Stimulated activated CD4-positive, alpha-beta T cell treated with anti-CD3 and anti-CD28 coated beads, Interleukin-1b, Interleukin-23, amount 100 ng/mL, for 24 hours (primary cell): ENCODE measurements at places on chromosomes 7 and 10.

DNA sequence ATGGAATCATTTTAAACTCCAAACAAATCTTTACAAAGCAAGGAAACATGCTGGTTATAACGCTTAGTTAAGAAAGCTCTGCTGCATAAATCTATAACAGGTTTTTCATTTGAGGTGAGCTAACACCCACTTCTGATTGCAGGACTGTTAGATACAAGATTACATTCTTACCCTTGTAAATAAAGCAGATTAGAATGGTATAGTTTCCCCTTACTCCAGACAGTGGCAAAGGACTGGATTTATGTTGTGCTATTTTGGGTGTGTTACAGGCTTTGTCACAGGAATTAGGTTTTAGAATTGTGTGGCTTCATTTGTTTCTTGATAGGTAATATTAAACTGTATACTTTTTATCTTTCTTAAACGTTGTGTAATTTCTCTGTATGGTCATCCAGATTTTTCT lies 487.6 kb downstream of the ZWINT start:
- DNase-seq: no peak

GRCh38 chr10:34241226-34242000 lies 573.7 kb downstream of the PARD3 start:
- no peak for DNase-seq

- no peak for DNase-seq
Measured at GRCh38 chr10:25933653-25934608, at the start of gene MYO3A. MYO3A (plus strand) TSS chr10:25934229; CDS start chr10:25952111, 17,882 bp downstream.

GRCh38 chr10:43035800-43036199 lies 41.1 kb upstream of the RET start:
- no peak for DNase-seq

DNA sequence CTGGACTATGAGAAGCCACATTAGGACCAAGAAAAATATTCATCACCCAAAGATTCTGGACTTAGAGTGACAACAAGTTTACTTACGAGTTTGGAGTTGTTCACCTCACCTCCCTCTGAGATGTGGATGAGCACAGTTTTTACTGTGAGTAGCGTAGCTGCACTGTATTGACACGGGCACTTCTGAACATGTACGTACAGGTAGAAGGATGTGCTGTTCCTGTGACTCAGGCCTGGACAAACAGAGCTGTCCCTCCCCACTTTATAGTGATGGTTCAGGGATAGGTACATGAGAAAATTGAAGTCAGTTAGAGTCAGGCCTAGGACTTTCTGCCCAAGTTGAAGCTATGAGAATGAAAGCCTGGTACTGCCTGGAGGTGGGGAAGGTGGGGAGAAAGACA lies 80.9 kb upstream of the DYNC1I1 start:
- no peak for DNase-seq

GRCh38 chr10:33008499-33009243 lies 50.6 kb upstream of the ITGB1 start:
- DNase-seq: peak; percentile 60

DNA sequence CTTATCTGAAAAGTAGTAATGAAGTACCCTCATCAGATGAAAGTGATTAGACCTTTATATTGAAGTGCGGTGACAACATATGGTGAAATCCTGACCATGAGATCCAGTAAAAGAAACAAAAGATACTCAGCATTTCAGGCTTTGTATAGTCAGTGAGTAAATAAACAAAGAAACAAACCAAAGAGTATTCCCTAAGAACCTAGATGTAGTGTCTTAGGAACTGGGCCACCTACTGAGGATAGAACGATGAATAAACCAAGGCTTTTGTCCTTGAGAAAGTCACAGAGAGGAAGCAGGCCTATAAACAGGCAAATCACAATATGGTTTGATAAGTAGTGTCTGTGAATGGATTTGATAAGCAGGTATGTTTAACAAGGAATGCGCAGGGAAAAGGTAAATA lies 46.2 kb downstream of the ZNF277 start:
- no peak for DNase-seq

GRCh38 chr7:104198673-104199278 lies 9.0 kb downstream of the ORC5 start:
- no peak for DNase-seq

- DNase-seq: no peak
Measured at GRCh38 chr10:23606456-23606855, 167.6 kb downstream of the OTUD1 start.

- DNase-seq: no peak
Measured at GRCh38 chr7:14054125-14054524, 64.7 kb upstream of the ETV1 start.

DNA sequence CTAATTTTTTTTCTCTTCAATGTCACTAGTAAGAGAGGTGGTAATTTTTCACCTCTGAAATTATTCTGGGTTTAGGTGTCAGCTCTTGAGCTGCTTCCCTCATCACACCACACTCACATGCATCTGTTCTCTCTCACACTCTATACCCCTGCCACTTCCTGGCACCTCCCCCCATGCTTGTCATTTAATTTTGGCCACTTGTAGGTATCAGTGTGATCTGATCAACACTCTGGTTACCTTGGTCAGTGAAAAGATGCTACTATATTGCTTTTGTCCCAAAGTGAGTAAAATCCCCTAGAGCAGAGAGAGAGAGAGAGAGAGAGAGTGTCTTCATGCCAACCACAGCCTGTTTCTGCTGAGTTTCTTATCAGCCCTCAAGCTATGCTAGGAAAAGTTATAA lies 42.5 kb downstream of the STK17A start:
- DNase-seq: no peak

- DNase-seq: no peak
Measured at GRCh38 chr10:17734432-17735080, 17.4 kb upstream of the TMEM236 start.

GRCh38 chr7:110693344-110693743 lies 397.6 kb upstream of the LRRN3 start:
- no peak for DNase-seq

- DNase-seq: no peak
Measured at GRCh38 chr7:26789481-26790184, 74.8 kb downstream of the SKAP2 start.

DNA sequence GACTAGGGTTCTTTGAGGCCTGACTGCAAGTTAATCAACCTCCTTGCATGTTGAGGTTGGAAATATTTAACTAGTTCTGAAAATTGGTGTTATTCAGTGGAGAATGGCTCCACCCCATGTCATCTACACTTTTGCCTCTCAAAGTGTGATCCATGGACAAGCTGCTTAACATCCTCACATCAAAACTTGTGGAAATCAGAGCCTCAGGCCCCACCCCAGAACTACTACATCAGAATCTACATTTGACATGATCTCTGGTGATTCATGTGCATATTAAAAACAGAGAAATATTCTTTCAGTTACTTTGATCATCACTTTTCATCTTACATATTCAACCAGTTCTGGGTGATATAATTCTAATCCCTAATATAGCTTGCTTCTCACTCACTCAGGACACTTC lies 632.9 kb downstream of the ARL4A start:
- no peak for DNase-seq

DNA sequence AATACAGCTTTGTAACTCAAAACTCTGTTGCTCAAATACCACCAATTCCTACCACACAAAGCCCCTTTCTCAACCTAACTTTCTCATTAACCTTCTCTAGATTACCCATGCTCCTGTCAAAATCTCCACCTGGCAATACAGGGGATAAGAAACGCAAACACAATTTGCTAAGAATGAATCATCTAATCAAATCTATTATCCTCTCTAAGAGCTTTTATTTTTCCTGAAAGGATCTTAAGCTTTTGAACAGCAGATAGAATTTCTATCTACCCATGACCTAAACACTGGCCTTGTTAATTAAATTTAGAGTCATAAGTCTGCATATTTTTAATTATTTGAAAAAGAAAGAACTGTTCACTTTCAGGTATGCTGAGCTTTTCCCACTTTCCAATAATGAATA lies 98.3 kb downstream of the HBP1 start:
- DNase-seq: no peak

DNA sequence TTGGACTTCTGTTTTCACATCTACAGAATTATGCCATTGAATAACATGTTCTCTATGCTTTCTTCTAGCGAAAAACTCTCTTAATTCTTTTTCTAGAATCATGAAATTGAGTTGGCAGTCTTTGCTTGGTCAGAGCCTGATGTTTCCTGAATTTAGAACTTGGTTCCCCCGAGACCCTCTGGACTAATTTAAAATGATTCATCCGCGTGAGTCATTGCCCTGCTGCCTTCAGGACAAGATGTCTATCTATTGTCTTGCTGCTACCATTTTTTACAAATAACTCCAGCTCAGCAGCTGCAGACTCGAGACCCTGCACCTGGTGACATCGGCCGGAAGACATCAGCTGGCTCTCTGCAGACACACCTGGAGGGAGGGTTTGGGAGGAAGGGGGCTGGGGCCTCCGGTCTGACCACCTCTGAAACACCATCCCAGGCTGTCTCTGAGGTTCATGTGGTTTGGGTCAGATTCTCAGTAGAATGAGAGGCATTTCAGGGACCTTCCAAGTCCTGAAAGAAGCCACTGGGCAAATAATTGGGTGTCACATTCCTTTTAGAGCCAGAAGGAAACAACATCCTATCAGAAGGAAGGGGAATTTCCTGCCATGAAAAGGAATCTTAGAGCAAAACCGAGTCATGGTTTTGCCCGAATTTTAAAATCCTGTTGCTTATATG lies 20.9 kb upstream of the KLF6 start:
- DNase-seq: no peak

- DNase-seq: no peak
Measured at GRCh38 chr10:27258838-27259812, 18.5 kb upstream of the ACBD5 start.

DNA sequence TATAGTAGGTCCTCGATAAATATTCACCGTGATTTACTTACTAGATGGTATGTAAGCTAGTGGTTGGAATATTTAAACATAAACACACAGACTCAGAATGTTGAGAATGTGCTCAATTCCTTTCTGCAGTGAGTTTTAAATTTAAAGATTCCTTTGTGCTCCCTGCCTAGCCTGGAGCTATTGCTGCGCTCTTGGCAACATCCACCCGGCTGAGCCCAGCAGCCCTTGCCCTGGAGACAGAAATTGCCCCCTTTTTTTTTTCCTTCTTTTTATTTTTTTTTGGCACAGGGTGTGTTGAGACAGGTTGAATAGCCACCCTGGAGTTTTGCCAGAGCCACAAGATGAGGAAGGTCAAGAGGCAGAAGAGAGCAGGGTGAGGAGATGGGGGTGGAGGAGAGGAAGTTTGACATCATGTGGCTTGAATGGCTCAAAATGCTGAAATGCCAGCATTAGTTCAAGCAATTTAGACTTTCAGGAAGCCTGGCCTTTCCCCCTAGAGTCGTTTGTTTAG lies 180.8 kb downstream of the PRKCQ start:
- no peak for DNase-seq

DNA sequence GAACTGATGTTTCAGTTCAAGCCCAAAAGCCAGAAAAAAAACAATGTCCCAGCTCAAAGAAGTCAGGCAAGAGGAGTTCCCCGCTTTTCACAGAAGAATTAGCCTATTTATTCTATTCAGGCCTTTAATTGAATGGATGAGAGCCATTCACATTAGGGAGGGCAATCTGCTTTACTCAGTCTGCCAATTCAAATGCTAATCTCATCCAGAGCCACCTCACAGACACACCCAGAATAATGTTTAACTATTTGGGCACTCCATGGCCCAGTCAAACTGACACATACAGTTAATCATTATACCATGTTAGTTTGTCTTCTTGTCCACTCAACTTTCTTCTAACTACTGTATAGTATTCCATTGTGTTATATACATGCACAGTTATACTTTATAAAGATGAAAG lies 2.6 kb upstream of the NPSR1 start:
- DNase-seq: no peak

DNA sequence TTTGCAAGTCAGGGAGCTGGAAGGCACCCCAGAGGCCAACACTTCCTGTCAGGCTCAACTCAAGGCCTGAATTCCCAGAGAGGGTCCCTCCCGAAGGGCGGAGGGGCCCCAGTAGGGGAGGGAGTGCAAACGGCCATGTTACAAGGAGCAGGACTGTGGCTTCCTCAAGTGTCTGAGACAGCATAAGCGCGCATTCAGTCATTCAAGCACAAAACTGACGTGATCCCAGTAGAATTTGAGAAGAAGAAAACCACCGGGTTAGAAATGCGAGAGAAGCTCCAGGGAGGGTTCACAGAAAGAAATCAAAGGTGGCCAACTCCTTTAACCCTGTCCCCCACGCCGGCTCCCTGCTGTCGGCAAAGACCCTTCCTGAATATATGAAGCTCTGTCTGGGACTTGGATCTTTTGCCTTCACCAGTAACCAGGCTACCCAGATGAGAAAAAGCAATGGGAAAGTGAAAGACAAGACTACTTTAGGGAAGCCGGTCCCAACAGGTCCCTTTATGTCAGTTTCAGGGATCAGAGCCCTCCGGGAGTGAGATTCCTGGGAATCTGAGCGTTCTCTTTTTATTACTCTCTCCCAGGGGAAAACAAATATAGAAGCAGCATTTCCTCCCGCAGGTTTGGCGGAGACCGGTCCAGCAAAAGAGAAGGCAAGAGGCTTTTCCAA lies 1.3 kb downstream of the AFAP1L2 start:
- DNase-seq: no peak

GRCh38 chr7:5696346-5697110 lies 84.9 kb downstream of the RNF216 start:
- DNase-seq: no peak

DNA sequence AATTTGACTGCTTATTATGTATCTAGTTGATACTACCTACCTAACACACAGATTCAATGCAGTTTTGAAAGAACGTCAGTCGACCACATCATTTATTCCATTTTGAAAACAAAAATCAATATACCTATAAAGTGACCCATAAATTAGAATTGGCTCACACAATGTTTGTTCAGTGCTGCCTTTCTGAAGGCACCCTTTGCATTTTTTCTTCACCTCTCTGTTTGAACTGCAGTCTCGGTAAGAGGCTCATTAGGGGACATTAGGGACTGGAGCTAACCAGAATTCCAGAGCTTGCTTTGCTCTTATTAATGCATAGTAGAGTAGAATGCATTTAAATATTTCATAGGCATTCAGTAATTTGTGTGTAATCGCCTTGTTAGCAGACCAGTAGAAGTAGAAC lies 234.1 kb downstream of the FOXP2 start:
- DNase-seq: no peak

GRCh38 chr10:59271160-59271559 lies 91.2 kb downstream of the FAM13C start:
- DNase-seq: no peak

GRCh38 chr7:116180302-116180701 lies 30.0 kb upstream of the TES start:
- no peak for DNase-seq

DNA sequence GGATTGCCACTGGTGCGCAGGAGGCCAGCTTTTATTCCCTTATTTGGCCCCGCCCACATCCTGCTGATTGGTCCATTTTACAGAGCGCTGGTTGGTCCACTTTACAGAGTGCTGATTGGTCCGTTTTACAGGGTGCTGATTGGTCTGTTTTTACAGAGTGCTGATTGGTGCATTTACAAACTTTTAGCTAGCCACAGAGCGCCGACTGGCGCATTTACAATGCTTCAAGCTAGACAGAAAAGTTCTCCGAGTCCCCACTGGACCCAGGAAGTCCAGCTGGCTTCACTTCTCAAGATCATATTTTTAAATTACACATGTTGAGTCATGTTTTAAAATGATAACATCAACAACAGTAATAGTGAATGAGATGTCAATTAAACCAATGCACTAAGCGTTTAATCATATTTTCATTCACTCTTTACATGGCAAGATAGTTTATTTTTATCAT lies 128.3 kb downstream of the CUBN start:
- DNase-seq: no peak

- DNase-seq: no peak
Measured at GRCh38 chr7:83796760-83797159, 147.8 kb upstream of the SEMA3E start.
